Activated CD4-positive, alpha-beta T cell treated with anti-CD3 and anti-CD28 coated beads, Interleukin-2, amount 50 U/mL, for 1 hour (primary cell): ENCODE measurements at places on chromosomes 16 and 17.

DNA sequence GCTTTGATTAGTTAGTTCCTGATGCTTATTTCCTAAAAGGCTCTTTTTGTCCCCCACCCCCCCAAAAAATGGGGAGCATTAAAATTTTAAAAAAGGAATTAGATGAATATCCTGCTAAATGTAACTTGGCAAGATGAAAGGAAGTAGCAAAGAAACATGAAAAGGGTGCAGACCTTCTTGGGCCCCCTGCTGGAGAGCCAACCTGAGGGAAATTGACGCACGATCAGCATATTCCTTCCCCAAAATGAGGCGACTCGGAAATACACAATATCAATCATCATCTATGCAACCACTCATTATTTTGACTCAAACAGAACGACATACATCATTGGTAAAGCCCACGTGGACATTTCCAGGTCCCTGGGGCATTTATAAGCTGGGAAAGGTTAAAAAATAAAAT, 59.7 kb downstream of the GRIN2A start:
- no peak for DNase-seq

DNA sequence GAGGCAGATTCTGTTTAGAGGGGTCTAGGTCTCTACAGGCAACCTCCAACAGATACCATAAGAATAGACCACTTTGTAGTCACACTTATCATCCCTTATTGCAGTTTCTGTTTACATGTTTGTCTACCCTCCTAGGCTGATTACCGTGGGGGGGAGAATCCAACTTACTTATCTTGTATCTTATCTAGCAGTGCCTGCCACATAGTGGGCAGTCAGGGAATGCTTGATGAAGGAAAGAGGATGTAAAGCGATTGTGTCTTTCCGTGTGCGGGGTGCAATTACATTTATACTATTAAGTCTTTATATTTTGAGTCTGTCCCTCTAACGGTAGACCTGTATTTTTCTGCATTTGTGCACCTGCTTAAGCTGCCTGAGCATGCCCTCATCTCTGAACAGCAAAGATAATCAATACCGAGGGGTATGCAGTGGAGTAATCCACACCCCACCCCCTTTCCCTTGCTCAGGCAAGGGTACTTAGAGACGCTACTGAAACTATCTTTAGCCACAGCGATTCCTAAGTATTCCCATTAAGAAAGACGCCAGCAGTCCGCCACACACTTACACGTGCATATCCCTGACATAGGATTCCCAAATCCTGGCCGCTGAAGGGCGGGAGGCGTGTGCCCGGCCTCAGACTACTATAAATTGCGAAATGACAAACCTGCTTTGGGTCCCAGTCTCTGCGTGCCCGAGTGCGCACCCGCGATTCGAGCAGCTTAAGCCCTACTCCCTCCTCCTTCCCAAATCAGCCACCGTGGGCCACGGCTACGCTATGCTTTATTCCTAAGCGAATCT, 635 bp upstream of the AATF start:
- DNase-seq: no peak

- DNase-seq: no peak
Observed at GRCh38 chr16:10077861-10078260, 104.4 kb downstream of the GRIN2A start.

- peak; percentile 55 for DNase-seq
Observed at GRCh38 chr16:22188595-22189442, 17.3 kb upstream of the EEF2K start.

- DNase-seq: no peak
Observed at GRCh38 chr17:32100971-32101631, 41.2 kb upstream of the RHOT1 start.

DNA sequence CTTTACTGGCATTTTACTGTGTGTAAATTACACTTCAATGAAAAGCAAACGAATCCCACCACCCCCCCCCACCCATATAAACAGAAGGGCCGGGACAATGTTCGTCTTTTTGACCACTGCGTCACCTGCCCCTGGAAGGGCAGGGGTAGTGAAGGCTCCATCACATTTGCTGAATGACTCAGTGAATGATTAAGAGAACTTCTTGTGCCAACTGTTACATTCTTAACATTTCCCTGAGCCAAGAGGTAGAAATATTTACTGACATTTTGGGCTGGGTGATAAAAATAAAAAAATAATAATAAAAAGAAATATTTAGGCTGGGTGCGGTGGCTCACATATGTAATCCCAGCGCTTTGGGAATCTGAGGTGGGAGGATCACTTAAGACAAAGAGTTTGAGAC, 24.1 kb downstream of the C16orf96 start:
- no peak for DNase-seq

GRCh38 chr16:27642756-27643155, 92.8 kb downstream of the KATNIP start:
- DNase-seq: no peak

DNA sequence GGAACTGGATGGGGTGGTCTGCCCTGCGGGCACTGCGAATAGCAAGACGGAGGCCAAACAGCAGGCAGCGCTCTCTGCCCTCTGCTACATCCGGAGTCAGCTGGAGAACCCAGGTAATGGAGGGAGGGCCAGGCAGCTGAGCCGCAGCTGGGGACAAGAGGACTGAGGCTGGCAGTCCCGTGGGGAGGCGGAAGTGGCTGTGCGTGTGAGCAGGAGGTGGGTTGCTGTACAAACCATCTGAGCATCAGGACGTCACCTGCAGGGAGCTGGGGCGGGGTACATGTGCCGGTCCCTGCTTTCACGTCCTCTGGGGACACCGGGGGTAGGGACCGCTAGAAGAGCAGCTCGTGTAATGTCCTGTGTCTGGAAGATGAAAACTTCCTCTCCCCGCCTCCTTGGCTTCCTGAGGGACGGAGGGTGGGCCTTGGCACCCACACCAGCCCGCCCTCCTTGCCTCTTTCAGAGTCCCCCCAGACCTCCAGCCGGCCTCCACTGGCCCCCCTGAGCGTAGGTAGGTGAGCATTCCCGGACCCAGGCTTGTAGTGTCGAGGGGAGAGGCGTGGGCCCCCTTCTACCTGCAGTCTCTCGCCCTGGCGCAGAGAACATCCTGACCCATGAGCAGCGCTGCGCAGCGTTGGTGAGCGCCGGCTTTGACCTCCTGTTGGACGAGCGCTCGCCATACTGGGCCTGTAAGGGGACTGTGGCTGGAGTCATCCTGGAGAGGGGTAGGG, 3.7 kb downstream of the ADAD2 start:
- DNase-seq: no peak

DNA sequence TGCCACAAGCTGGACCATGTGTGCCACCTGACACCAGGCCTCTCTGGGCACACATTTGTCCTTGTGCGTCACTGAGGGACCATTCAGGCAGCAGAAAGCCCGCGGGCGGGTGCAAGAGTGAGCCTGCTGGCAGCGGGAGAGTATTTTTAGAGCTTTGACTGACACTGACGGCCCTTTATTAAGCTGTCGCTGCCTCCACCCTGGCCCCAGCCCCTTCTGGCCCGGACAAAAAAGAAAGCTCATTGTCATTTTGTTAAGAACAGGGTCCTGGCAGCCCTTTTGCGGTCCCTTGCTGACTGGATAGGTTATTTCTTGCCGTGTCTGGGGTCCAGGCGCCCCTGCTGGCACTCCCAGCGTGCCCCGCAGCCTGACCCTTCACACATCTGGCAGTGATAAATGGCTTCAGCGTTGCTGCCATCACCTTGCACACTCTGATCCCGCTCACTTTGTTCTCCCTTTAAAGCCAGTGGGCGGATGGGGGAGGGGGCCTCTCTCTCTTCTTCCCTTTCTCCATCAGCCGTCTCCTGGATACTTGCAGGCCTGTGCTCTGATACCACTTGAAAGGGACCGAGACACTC, 78.4 kb upstream of the NKD1 start:
- no peak for DNase-seq

- no peak for DNase-seq
Observed at GRCh38 chr17:11885051-11885450, 112.2 kb downstream of the ZNF18 start.

DNA sequence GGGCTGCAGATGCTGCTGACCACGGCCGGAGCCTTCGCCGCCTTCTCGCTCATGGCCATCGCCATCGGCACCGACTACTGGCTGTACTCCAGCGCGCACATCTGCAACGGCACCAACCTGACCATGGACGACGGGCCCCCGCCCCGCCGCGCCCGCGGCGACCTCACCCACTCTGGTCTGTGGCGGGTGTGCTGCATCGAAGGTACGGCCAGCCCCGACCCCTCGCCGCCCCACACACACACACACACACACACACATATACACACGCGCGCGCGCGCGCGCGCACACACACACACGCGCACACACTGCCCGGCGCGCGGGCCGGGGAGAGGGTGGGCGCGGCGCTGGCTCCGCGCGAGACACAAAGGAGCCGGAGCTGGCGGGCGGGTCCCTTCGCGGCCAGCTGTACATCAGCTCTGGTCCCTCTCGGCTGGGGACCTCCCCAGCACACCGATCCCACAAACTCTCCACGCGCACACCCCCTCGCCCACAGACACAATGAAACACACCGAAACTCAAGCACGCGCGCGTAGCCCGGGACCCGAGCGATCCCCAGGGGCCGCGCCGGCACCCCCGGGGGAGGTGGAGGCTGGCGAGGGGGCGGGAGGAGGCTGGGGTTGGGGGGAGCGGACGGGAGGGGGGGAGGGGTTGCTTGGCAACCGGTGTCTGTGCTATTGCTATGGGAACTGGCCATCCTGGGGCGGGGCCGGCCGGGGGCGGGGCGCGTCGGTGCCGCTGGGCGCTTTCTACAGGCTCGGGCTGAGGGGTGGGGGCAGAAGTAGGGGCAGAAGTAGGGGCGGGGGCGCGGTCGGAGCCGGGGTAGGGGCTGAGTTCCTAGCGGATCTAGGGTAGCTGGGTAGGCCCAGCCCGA, 658 bp downstream of the CACNG4 start:
- DNase-seq: no peak

DNA sequence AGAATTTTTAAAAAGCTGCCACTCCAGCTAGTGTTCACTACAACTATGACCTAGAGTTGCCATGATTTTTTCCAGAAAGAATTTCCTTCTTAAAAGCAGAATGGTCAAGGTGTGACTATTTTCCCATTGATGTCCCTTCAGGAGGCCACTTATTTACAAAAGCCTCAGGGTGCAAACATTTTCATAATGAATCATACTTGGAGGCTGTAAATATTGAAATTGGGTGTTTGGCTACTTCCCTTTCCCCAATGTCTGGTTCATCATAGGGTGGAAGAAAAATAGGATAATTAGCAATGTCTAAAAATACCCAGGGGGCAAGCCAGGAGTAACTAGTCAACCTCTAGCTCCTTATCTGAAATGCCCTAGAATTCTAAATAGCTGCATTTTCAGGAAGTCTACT, 18.8 kb downstream of the AXIN2 start:
- DNase-seq: no peak

DNA sequence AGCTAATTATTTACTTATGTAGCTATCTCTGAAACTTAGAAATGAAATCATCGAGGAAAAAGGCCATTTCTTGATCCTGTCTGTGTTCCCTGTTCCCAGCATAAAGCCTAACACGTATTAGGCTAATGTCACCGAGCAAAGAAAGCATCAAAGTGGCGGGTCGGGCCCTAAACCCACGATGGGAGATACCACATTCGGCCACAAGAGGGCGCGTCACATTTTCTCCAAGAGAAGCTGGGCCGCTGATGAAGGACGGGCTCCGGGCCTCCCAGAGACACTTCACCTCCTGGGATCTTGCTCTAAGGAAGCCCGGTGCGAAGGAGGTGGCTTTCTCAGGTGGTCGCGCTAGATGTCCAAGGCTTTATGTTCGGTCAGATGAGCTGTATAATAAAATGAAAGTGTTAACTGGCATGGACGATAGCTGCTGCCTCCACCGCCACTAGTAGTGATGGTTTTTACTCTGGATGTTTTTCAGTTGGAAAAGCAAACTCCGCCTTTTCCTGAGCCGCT, 853 bp upstream of the PDK2 start:
- DNase-seq: peak; percentile 93

GRCh38 chr16:3045758-3046640, at the start of gene MMP25:
TSS of gene MMP25 (plus strand) at chr16:3046561. CDS start at chr16:3046918, 357 bp downstream.
- DNase-seq: no peak

GRCh38 chr16:86243123-86243473, 267.2 kb upstream of the FOXF1 start:
- DNase-seq: no peak

- DNase-seq: no peak
Observed at GRCh38 chr17:78761789-78762406, 20.2 kb downstream of the CYTH1 start.

DNA sequence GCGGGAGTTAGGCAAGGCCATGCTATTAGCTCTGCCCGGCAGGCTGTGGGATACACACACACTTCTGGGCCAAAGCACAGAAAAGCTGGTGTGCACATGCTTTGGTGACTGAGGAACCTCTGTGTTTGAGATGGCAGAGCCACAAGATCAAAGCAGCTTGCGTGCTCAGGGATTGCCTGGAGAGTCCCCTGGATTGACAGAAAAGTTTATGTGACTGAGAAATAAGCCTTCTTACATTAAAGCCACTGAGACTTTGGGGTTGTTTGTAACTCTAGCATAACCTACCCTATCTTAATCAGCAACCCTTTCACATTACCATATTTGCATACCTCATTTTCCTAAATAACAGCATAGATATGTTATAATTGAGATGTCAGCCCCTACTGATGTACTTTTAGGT, 69.3 kb downstream of the MYO1D start:
- no peak for DNase-seq

DNA sequence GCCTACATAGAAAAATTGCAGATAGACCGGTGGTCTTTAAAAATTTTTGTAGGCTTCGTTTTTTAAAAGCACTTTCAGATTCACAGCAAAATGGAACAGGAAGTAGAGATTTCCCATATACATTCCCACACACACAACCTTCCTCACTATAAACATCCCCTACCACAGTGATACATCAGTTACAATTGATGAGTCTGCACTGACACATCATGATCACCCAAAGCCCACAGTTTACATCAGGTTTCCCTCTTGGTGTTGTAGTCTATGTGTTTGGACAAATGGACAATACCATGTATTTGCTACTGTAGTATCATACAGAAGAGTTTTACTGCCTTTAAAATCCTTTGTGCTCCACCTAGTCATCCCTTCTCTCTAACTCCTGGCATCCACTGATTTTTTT, 113.9 kb upstream of the ADAMTS18 start:
- no peak for DNase-seq

DNA sequence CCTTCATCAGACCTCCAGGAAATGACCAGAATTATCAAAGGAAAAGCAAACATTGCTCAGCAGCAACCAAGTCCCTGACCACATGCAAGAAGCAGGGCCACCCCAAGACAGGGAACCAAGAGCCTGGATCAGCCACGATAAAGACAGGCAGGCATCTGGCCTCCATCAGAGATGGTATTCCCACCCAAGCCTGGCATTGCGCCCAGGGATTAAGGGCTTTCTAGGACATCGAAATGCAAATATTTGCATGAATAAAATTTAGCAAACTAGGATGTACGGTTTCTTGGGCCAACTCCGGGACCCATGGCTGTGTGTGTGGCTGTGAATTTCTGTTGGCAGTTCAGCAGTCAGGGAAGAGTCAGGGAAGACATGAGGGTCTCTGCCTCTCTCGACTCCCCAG, 241.4 kb upstream of the DYNLRB2 start:
- DNase-seq: no peak
